ENCODE measurements at places on chromosomes 5 and 9. TPM values are rescaled to one million over a fixed set of nuclear protein-coding genes. Genes with fewer than 3 reads are reported as not detected.
A peak's percentile ranks its signal among the peaks of the same experiment; 100 is the strongest.

The IFNA21 gene
- total RNA-seq: not detected

The FRMD3 gene
- 28.1 TPM for total RNA-seq

DNA sequence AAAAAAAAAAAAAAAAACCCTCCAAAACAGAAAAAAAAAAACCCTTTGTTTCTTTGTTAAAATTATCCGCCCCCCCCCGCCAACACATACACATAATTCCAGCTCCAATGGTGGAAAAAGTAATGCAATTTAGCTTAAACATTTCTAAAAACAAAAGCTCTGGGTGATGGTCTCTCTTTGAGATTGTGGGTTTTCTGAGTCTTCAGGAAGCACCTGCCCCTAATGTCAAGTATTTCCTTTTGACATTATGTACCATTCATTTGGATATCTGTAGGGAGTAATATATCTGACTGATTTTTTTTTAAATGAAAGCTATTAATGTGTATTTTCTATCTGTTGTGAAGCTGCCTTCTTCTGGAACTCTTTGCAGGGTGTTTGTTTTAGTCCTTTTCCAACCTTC is 389.7 kb downstream of the TAF11L14 start:
- no peak for DNase-seq

- no peak for DNase-seq
Observed at GRCh38 chr5:180006141-180006540, 65.4 kb downstream of the RNF130 start.

- DNase-seq: no peak
Observed at GRCh38 chr5:168989731-168990505, 311.0 kb downstream of the SLIT3 start.

DNA sequence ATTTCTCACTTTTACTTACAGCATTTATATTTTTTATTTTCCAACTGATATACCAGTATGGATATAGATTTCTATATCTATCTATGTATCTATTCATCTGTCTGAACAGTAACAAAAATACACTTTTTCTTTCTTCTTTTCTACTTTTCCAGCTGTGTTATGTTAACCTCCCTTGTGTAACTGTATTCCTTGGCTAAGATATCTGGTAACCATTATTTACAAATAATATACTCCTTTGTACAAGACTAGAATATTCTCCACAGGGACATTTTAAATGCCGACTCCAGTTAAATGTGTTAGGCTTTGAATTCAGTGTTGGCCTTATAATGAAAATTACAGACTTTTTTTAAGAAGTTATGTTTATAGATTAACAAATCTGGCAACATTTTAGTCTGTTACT is 168.7 kb downstream of the XRCC4 start:
- DNase-seq: no peak

- DNase-seq: no peak
Observed at GRCh38 chr5:56375011-56375410, 141.9 kb upstream of the ANKRD55 start.

DNA sequence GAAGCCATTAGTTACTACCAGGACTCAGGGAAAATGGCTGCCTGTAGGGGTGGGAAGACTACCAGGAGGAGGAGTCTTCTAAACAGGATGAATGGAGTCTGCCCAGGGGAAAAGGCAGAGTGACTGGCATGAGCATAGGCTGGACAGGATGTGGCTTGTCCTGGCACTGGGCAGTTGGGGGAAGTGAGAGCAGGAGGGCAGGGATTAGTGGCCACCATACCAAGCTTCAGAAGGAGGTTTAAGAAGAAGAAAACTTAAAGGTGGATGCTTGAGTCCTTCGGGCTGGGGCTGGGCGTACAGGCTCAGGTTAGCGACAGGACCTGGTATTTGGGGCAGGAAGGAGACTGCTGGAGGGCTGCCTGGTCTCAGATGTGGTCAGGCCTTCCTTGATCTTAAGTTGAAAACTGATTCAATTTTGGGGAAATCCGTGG is 5.0 kb upstream of the NSD1 start:
- peak; percentile 62 for DNase-seq

DNA sequence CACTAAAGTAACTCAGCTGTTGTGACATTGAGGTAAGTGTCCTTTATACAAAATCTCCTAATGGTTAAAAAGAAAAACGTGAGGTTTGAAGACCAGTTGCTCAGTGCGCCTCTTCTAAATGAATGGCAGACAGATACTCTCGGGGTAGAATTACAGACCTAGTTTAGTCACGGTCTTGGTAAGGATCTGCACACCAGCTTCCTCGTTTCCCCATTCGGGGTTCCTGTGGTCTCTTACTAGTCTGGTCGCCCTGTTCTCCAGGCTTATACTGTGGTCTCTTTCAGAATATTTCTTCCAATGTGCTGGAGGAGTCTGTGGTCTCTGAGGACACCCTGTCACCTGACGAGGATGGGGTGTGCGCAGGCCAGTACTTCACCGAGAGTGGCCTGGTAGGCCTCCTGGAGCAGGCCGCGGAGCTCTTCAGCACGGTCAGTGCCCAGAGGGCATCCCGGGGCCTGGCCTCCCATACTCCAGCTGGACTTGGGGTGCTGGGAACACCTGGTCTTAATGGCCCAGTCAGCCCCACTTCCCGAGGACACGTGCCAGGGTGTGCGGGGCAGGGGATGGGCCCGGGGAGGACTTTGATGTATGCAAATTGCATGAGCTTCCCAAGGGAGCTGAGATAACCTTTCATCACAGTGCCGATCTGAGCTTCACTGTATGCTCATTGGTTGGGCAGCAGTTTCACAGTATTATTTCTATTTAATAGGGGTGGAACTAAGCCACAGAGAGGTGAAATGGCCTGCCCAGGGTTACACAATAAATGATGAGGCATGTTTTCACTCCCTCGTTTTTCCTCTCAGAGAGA is 224.5 kb downstream of the DOCK8 start:
- peak; percentile 64 for DNase-seq

- DNase-seq: no peak
Observed at GRCh38 chr9:119273325-119273904, 95.8 kb downstream of the BRINP1 start.

GRCh38 chr9:127931092-127931881 is 710 bp upstream of the PIP5KL1 start:
- DNase-seq: no peak

DNA sequence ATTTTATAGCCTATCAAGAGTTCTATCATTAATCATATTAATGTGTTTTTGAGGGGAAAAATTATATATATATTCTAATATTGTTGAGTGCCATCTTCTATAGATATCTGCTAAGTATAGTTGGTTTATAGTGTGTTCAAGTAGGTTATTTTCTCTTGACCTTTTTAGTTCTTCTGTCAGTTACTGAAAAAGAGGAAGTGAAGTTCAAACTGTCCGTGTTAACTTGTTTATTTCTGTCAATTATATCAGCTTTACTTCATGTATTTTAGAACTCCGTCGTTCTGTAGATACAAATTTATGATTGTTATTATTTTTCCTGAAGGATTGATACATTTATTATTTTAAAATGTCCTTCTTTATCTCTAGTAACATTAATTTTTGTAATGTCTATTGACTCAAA is 1209.1 kb downstream of the CDH12 start:
- no peak for DNase-seq

GRCh38 chr5:111454198-111454622 is 58.1 kb downstream of the STARD4 start:
- no peak for DNase-seq

DNA sequence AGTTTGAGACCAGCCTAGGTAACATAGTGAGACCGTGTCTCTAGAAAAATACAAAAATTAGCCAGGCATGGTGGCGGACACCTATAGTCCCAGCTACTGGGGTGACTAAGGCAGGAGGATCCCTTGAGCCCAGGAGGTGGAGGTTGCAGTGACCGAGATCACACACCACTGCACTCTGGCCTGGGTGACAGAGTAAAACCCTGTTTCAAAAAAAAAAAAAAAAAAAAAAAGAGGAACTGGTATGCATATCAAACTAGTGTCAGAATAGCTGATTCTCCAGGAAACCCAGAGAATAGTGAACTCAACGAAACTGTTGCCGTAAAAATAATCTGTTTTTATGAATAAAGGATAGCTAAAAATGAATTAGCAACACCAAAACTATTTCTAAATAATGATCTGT is 126.6 kb upstream of the BASP1 start:
- no peak for DNase-seq

Measured in spleen (tissue), 13 donors.